Activated naive CD8-positive, alpha-beta T cell treated with anti-CD3 and anti-CD28 coated beads, Interleukin-2, amount 50 U/mL, for 24 hours (primary cell): ENCODE measurements at places on chromosomes 12 and 14.

GRCh38 chr14:100054316-100055075, 10.7 kb upstream of the EVL start:
- peaks cover 60% of the 10 kb centered on the region for H3K4me1 ChIP-seq
- peaks cover 3% of the 10 kb centered on the region for H3K36me3 ChIP-seq
- H3K27ac ChIP-seq = peak overlapping the region; percentile 75
- DNase-seq = no peak
- H3K27me3 ChIP-seq = no peaks in the 10 kb centered on the region
- H3K4me3 ChIP-seq = no peak overlapping the region

DNA sequence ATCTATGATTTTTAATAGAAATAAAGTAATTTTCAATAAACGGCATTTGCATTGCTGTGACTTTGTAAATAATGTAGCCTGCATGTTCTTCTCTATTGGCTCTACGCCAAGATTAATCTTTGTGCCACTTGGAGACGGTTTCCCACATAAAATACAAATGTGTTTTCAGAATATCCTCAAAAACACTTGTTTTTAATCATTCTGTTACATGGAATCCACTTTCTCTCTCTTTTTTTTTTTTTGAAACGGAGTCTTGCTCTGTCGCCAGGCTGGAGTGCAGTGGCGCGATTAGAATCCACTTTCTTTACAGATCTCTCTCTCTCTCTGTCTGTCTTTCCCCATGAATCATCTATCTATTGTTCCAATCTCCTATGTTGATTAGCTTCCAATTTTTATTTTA, 22.8 kb upstream of the SSPN start:
- H3K27ac ChIP-seq = no peak overlapping the region
- no peaks in the 10 kb centered on the region for H3K4me1 ChIP-seq
- H3K36me3 ChIP-seq = no peaks in the 10 kb centered on the region
- H3K27me3 ChIP-seq = peaks cover 9% of the 10 kb centered on the region
- DNase-seq = no peak
- H3K4me3 ChIP-seq = no peak overlapping the region

GRCh38 chr14:67710209-67710608, 8.5 kb downstream of the RDH12 start:
- no peak overlapping the region for H3K27ac ChIP-seq
- H3K36me3 ChIP-seq = no peaks in the 10 kb centered on the region
- DNase-seq = no peak
- H3K4me1 ChIP-seq = no peaks in the 10 kb centered on the region
- H3K4me3 ChIP-seq = no peak overlapping the region
- peaks cover 4% of the 10 kb centered on the region for H3K27me3 ChIP-seq

DNA sequence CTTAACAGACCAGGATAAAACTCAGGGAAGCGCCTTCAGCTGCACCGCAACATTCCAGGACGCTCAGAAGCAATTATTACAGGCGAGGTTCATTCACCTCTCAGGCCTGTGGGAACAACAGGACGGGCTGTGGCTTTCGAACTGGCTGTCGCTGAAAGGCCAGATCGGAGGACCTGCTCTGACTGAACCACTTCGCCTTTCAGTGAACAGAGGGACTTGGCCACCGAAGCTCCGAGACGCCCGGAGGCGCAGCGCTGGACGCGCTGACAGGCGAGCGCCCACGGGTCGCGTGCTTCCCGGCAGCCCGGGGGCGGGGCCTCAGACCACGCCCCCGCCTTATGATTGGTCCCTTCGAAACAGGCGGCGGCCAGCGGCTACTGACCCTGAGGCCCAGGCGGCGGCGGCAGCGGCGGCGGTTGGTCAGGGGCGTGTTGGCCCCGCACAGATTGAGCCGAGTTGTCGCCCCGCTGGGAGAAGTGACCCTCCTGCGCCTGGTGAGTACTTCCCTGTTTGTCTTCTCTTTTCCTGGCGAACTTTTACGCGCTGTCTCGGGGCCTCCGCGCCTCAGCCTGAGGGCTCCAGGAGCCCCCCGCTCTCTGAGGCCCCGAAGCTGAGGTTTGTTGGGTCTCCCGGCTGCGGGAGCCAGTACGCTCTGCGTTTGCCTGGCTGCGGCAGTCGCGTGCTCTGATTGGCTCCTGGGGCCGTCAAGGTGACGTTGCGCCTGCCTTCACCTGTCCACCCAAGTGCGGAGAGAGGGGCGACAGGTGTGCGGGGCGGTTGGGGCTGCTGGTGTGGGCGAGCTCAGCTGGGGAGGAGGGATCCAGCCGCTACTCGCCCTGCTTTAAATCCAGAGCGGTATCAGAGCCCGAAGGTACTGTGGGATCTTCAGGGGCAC, at the start of gene GAS2L3:
Gene GAS2L3, plus strand, starts transcription at position 393 of the 895 bp plus-strand sequence. CDS start 21,221 bp downstream, outside the sequence.
- peaks cover 12% of the 10 kb centered on the region for H3K4me1 ChIP-seq
- H3K4me3 ChIP-seq = peak within 1 kb of the TSS; percentile 81
- no peaks in the 10 kb centered on the region for H3K36me3 ChIP-seq
- peaks cover 24% of the 10 kb centered on the region for H3K27me3 ChIP-seq
- peak; percentile 70 for DNase-seq

DNA sequence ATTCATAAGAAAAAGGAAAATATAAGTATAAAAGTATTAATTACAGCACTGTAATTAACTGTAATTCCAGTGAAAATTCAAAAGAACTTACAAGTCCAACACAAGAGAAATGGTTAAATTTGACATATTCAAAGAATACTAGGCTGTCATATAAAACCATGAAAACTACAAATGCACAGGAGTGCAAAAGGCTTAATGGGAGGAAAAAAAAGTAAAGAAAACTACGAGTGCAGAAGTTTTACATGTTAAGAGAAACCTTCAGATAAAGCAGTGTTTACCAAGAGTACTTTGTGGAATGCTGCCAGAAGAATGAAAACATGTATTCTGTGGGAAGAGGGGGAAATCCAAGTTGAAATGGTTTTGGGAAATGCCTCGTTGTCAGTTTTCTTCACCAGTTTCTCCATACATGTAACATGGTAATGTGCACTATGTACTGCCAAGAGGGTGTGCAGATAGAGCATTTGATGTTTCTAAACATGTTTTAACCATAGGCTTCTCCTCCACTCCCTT, 9.1 kb downstream of the HEATR5A start:
- no peaks in the 10 kb centered on the region for H3K27me3 ChIP-seq
- peaks cover 19% of the 10 kb centered on the region for H3K4me1 ChIP-seq
- no peak overlapping the region for H3K27ac ChIP-seq
- no peak overlapping the region for H3K4me3 ChIP-seq
- peaks cover 2% of the 10 kb centered on the region for H3K36me3 ChIP-seq
- DNase-seq = no peak

GRCh38 chr12:49783917-49784676, 42.7 kb downstream of the TMBIM6 start:
- no peaks in the 10 kb centered on the region for H3K36me3 ChIP-seq
- no peak overlapping the region for H3K4me3 ChIP-seq
- DNase-seq = no peak
- H3K27me3 ChIP-seq = peaks cover 12% of the 10 kb centered on the region

DNA sequence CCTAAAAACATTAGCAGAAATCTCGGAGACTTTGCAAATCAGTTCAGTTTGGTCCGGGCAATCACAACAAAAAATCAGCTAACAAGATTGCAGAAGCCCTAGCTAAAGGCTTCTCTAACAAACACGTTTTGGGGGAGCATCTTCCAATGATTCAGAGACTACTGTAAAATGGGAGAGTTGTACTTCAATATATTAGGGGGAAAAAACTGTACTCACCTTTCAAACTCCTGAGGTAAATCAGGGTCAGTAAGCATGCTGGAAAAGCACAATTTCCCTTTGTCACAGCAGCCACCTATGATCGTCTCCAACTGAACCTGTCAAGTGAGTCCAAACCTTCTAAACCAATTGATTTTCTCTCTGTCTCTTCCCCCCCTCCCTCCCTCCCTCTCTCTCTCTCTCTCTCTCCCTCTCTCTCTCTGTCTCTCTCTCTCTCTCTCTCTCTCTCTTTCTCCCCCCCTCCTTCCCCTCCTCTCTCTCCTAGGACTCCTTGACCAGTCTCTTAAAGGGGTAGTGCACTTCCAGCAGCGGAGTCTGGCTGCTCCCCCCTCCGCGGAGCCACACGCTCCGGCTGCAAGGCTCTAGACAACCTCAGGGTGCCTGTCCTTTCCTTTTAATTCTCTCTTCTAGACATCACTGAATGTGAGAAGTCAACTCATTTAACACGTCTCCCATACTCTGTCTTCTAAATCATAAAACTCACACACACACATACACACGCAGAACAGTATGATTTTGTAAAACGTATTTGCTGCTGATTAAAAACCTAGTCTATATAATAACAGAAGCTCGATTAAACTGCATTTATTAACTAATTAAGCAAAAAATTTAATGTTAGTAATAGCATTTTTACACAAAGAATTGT, at the start of gene SOX5:
Gene SOX5, minus strand, starts transcription at position 323 of the 862 bp plus-strand sequence. Its CDS starts 69 bp downstream, at position 254.
- no peaks in the 10 kb centered on the region for H3K36me3 ChIP-seq
- DNase-seq = no peak
- no peak within 1 kb of the TSS for H3K27ac ChIP-seq
- H3K4me3 ChIP-seq = no peak within 1 kb of the TSS
- H3K4me1 ChIP-seq = no peaks in the 10 kb centered on the region

- no peaks in the 10 kb centered on the region for H3K36me3 ChIP-seq
- DNase-seq = no peak
- no peaks in the 10 kb centered on the region for H3K27me3 ChIP-seq
- no peak overlapping the region for H3K27ac ChIP-seq
Measured at GRCh38 chr14:32413967-32414640, 85.0 kb downstream of the AKAP6 start.

DNA sequence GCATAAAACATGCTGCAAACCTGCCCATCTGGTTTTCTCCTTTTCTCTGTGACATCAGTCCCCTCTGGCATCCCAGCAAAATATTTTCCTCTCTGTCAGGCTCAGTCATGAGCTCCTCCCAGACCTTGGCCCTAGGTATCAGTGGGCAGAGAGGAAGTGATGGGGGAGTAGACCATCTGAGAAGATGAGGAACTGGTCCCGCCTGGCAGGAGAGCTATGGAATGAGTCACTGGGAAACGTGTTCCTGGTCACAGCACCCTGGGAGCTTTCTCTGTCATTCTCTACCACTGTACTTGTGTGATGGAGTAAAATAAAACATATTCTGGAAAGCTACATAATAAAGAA, 5.0 kb upstream of the SRSF9 start:
- H3K27ac ChIP-seq = no peak overlapping the region
- peaks cover 2% of the 10 kb centered on the region for H3K36me3 ChIP-seq

GRCh38 chr14:64556526-64556925, 6.8 kb downstream of the PPP1R36 start:
- H3K4me3 ChIP-seq = no peak overlapping the region
- H3K4me1 ChIP-seq = no peaks in the 10 kb centered on the region
- no peak for DNase-seq
- no peaks in the 10 kb centered on the region for H3K36me3 ChIP-seq
- H3K27ac ChIP-seq = no peak overlapping the region
- peaks cover 6% of the 10 kb centered on the region for H3K27me3 ChIP-seq
